ENCODE measurements at places on chromosomes 12 and 14.

DNA sequence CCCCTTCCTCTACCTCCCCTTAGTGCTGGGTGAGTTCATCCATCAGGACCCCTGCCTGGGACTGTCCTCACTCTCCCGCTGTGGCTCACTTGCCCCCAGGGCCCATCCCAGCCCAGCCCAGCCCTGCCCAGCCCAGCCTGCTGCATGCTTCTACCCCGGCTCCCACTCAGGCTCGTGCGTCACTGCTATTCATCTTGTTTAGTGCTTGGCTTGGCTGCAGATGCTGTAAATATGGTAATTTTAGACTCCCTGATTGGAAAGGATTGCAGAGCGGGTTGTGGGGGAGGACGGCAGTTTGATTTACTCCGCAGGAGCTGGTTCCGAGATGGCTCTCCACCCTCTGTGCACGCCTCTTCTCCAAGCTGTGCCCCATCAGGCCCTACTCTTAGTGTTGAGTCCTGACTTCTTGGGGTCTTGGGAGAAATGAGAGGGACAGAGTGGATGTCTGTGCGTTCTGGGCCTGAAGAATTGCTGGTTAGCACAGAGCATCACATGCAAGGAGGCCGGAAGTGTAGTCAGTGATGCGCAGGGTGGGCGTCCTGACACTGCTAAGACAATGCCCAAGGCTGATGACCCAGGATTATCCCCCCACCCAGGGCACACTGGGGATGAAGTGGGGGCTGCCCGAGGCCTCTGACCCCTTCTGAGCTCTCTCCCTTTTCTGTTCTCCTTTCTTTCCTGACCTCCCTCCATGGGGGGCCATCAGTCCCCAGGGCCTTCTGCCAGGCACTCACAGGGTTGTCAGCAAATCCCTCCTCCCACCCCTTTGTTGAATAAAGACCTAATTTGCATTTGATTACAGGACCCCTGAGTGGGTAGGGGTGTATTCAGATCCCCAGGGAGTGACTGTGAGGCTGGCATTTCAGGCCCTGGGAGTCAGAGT lies 244.4 kb downstream of the ZFP36L1 start:
- no peak for DNase-seq

DNA sequence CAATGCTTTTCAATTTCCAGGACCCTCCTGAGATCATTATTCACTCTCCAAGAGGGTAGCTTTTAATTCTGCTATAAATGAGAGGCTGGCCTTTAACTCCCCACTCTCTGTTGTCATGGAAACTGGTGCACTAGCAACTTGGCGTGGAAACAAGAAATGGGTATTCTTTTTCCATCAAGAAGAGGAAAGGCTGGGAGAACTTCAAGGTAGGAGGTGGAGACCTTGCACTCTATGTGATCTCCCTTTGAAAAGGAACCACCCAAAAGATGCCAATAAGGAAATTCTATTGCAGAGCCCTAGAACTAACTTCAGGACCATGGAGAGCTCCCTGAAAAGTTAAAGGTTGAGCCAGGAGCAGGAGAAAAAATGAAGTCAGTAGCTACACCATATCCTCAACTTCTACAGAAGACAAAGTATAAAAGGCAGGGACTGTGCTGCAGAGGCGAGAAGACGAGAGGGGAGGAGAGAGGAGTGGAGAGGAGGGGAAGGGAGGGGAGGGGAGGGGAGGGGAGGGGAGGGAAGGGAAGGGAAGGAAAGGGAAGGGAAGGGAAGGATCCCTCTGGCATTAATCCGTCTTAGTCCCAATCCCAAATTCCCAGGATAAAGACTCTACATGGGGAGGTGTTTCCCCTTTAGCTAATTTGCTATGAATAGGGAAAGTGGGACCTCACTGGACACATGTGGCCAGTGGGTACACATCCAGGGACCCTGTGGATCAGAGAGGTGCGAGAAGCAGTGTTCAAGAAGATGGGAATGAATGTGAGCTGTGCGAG lies 46.7 kb upstream of the FICD start:
- no peak for DNase-seq

DNA sequence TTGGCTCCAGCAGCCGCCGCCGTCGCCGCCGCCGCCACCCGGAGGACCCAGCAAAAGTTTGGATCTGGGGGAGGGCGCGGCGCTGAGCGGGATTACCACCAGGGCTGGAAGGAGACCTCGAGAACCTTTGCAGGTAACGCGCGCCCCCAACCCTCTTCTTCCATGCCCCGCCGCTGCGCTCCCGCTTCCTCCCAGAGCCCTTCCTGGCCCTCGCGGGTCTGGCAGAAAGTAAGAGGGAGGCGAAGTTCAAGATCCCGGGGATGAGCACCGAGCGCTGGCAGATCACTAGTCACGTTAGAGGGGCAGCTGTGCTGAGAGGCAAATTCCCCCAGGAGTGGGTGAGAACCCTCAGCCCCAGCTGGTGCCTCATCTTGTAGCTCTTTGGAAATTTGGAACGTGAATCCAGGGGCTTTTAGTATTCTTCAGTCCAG lies 3.9 kb downstream of the FLRT2 start:
- no peak for DNase-seq

GRCh38 chr12:108860443-108860842 lies 3.1 kb upstream of the SSH1 start:
- no peak for DNase-seq

DNA sequence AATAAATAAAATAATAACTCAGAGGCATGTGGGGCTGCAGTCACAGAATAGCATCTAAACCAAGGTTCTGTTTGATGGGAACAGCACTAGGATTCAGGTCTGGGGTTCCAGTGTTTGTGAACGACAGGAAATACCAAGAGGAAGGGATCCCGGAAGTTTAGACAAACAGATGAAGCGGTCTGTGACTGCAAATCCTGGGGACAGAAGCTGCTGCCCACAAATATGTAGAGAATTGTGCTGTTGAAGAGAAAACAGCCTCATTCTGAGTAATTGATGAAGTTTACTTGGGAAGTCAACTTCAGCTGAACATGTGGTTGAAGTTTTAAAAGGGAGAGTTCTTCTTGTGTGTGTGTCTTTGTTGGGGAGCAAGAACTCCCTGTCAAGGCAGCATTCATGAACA lies 98.4 kb upstream of the TBX5 start:
- DNase-seq: no peak

- DNase-seq: no peak
These were observed 314 bp upstream of the HOTAIR start for GRCh38 chr12:53975064-53975471.

DNA sequence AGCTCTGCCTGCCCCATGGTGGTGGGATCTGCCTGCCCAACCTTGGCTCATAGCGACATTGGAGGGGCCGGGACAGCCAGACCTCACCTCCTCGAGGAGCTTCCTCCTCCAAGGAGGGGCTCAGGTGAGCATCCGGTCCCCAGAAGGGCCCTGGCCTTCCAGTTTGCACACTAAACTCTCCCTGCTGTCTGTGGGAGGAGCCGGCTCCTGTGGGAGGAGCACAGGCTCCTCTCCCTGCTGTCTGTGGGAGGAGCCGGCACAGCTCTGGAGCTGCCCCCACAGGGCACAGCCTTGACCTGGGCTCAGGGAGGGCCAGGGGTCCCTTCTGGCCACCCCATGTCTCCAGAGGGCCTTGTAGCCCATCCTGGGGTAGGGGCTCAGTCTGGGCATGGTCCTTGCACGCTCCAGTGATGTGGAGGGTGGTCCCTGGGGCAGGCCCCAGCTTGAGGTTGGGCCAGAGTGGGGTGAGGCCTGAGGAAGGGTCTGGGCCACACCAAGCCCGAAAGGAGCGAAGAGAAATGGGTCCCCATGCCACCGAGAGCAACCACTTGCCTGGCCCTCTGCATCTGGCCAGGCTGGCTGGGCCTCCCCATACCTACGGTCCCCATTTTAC lies 147.5 kb upstream of the C14orf180 start:
- no peak for DNase-seq

DNA sequence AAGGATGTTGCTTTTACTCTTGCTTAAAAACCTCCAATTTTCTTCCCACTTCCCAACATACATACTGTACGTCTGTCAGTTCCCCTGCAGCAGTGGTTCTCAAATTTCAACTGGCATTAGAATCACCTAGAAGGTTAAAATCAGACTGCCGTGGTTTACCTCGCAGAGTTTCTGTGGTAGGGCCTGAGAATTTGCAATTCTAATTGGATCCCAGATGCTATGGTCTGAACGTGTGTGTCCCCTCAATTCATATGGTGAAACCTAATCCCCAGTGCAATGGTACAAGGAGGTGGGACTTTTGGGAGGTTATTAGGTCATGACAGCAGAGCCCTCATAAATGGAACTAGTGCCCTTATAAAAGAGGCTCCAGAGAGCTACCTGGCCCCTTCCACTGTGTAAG lies 226.9 kb downstream of the CRADD start:
- DNase-seq: no peak

- no peak for DNase-seq
These were observed 302.1 kb downstream of the MED13L start for GRCh38 chr12:115975411-115975810.

DNA sequence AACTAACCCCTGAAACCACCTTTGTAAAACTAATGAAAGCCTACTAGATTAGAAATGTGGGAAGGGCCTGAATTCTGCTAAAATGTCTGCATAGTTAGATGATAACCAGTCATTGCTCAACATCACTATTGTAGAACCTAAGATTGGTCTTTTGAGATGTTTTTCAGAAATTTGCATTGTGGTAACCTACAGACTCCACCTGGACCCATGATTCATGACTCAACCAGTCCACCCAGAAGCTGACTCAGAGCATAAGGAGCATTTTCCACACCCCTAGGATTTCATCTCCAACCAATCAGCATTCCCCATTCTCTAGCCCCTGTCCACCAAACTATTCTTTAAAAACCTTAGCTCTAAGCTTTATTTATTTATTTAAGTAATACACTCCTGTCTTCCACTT lies 30.4 kb upstream of the CHGA start:
- no peak for DNase-seq

GRCh38 chr12:95790917-95791849 lies 619 bp upstream of the NTN4 start:
- DNase-seq: no peak

DNA sequence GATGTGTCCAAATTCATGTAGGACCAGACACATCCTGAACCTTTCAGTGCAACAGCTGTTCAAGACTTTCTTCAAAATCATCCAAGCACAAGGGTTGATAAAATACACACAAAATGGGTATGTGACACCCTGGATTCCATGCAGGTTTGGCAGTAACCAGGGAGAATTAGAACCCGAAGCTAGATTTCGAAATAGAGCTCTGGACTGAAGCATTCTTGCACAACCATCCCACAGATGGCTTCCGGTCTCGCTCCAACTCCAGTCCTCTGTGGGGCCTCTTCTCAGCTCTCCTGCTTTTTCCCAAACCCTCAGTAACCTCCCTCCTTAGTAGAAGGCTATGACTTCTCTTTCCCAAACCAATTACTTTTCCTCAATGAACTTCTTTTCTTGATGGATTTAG lies 171.3 kb downstream of the TTC7B start:
- DNase-seq: no peak

- DNase-seq: no peak
These were observed 5.2 kb upstream of the NRDE2 start for GRCh38 chr14:90336985-90337384.

GRCh38 chr12:127650626-127651025 lies 616.3 kb upstream of the TMEM132C start:
- DNase-seq: no peak

GRCh38 chr12:103677341-103677740 lies 90.3 kb downstream of the STAB2 start:
- no peak for DNase-seq

DNA sequence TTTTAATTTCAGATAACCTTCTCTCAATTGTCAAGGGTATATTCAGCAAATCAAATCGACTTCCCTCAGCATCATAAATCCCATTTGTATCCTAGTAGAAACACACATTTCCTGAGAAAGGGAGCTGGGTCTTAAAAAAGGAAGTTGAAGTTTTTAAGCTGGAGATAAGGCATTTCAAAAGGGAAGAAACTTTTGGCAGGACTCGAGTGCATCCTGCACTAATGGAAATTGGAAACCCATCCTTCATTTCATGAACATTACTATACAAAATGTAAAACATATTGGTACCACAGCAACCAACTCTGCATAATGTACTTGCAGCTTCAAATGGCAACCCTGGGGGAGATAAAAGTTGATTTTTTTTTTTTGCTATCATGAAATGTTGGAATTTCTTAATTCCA lies 23.7 kb upstream of the TMCC3 start:
- DNase-seq: no peak

DNA sequence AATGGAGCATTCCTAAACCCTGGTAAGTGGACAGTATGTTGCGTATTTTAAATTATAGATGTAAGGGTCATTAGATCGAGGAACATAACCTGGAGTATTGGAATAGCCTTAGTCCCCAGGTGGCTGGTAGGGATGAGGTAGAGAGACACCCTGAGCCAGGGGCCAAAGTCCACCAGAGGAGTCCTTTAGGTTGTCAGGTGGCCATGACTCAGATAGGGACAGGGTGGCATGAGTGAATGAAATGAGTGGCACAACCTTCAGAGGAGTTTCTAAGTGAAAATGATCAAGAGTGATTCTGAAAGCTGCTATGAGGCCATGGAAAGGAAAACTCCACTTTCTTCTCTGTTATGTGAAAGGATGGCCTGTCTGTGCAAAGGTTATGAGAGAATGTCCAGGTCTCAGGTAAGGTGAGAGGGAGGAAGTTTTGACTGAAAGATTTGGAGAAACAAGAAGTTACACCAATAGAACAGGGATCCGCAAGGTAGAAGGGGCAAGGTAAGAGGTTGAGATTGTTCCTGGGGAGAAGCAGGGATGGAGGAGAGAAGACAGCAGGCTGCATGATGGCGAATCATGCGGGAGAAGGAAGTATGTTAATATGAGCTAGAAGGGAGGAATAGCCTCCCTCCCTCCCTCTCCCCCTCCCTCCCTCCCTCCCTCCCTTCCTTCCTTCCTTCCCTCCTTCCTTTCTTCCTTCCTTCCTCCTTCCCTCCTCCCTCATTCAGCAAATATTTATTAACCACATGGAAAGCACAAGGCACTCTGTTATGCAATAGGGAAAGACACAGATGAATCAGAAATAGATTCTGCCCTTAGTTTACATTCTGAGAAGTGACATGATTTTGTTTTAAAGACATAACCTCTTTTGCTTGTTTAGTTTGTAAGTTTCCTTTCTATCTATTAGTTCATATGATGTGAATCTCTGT lies 14.0 kb upstream of the RIPK3 start:
- DNase-seq: no peak

- no peak for DNase-seq
These were observed 18.8 kb downstream of the KCNC2 start for GRCh38 chr12:75190846-75191245.

DNA sequence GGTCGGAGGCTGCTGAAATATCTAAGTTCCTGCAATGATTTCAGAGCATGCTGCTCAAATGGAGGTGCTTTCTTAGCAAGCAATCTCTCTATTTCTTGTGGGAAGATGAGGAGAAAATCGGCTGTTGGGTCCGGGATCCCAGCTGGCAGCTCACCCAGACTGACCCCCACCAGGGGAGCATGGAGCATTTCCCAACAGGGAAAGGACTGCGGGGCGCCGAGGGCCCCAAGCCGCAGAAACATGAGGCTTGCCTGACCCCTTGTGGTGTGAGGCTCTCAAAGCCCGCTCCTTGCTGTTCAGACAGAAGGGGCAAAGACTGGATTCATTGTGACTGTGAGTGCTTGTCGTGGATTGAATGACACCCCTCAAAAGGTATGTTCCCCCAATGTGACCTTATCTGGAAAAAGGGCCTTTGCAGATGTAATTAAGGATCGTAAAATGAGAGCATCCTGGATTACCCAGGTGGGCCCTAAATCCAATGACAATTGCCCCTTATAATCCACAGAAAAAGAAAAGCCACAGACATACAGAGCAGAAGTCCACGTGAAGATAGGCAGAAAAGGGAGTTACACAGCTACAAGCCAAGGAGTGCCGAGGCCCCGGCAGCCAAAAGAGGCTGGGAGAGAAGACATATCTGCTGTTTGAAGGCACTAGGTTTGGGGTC lies 116.3 kb upstream of the VASH1 start:
- DNase-seq: no peak

Measured in stimulated activated CD4-positive, alpha-beta T cell treated with anti-CD3 and anti-CD28 coated beads, TNF-alpha, amount 100 ng/mL, for 4 hours (primary cell).